ENCODE measurements at places on chromosomes 13 and 19.

- DNase-seq, result no peak
These were observed 105.8 kb downstream of the DPF1 start for GRCh38 chr19:38118176-38118575.

DNA sequence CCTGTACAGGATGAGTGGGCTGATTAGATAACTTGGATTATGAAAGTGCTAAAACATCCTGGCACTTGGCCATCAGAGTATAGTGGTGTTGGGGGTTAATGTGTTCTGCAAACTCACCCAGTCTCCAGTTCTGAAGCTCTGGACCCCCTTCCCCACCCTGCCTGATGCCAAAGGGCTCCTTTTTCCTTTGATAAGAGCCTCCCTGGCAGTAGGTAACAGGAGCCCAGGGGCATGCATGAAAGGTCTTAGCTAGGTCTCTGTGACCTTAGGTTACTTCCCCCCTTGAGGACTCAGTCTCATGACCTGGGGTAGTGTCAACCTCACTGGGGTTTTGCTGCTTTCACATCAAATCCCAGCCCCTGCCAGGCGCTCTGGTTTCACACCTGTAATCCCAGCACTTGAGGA, 2.5 kb downstream of the RPS28 start:
- DNase-seq, result no peak

GRCh38 chr19:44988896-44989556, 12.2 kb upstream of the RELB start:
- peak; percentile 16 for DNase-seq

DNA sequence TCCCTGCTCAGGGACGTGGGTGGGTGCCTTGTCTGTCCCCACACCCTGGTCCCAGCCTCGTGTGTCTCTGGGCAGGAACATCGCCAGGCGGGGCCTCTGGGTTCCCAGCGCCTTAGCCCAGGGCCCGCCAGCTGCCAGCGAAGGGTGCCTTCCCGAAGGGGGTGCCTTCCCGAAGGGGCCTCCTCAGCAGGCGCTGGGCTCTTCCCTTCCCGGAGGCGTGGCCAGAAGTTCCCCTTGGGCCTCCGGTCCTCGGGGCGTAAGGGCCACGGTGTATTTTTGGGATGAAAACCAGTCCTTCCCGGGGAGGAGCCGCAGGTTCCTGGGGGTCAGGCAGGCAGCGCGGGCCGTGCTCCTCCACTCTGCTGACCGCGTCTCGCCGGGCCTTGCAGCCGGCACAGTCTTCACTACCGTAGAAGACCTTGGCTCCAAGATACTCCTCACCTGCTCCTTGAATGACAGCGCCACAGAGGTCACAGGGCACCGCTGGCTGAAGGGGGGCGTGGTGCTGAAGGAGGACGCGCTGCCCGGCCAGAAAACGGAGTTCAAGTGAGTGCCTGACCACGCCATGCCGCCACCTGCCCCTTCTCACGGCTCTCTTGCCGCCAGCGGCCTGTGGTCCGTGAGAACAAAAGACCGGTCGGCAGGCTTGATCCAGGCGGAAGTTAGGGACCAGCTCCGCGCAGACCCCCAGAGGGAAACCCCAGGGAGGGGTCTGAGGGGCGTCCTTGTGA, 6.9 kb downstream of the BSG start:
- DNase-seq, result no peak

DNA sequence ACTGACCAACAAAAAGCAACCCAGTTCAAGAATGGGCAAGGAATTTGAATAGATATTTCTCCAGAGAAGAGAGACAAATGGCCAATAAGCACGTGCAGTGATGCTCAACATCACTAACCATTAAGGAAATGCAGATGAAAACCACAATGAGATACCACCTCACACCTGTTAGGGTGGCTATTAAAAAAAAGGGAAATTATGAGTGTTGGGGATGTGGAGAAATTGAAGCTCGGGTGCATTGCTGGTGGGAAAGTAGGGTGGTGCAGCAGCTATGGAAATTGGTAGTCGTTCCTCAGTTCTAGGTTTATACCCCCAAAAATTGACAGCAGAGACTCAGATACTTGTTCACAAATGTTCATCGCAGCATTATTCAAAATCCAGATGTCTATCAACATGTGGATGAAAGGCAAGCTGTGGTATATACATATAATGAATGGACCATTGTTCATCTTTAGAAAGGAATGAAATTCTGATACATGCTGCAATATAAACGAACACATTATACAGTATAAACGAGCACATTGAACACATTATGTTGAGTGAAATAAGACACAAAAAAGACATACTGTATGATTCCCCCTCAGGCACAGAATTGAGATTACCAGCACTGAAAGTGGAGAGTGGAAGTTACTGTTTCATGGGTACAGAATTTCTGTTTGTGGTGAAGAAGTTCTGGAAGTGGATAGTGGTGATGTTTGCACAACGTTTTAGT, 927 bp downstream of the CHAMP1 start:
- DNase-seq, result no peak

GRCh38 chr13:77979721-77980385, 61.2 kb upstream of the EDNRB start:
- DNase-seq, result no peak

All from NT2/D1 (cell line).